Stimulated activated CD8-positive, alpha-beta memory T cell treated with anti-CD3 and anti-CD28 coated beads, Interleukin-7, amount 100 ng/mL, for 24 hours (primary cell): ENCODE measurements at places on chromosomes 4 and X.

DNA sequence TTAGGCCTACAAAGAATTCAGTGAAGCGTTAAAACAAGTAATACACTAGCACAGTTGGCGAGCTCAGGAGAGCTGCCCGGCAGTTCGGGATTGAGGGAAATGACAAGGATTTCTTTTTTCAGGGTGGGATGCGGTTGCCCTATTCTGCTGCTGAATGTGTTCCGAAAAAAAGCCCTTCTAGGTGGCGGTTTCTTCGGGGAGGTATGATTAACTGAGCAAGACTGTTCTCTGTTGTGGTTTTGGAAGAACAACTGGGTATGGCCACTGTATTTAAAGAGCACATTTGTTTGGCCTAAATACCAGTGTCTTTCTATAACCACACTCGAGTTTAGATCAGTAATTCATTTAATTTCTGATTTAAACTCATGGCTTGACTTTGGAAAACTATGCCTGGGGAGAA is 459.7 kb upstream of the FAT1 start:
- DNase-seq, result no peak

- no peak for DNase-seq
Measured at GRCh38 chr4:75717408-75717807, 7.0 kb upstream of the USO1 start.

DNA sequence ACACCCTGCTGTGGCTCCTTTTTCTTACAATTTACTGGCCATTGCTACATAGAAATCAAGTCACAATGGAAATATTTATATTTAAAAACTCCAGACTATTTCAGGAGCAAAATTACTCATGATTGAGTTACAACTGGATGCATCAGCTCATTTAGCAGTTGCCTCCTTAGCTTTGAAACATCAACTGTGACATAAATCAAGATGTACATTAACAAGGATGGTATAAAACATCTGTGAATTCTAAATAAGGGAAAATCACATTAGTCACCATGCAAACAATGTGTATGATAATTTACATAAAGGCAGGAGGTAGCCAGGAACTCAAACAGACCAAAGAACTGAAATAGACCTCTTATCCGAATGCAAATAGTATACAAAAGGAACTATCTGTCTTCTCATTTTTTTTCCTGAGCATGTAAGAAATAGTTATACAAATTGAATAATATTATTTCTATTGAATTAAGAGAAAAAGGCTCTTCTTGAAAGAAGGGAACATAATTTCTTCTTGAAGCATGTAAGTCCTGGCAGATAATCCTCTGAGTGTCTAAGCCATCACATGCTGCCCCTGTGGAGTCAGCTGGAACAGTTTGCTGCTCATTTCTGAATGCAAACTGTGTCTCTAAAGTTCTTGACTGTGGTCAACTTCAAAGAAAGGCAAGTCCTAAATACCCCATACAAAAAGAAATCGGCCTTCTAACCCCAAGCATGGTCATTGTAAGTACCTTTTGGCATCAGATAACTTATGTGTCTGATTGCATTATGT is 151.2 kb downstream of the NAA11 start:
- DNase-seq, result no peak

- DNase-seq, result no peak
Measured at GRCh38 chr4:48149827-48150370, 15.8 kb upstream of the TXK start.

- DNase-seq, result no peak
Measured at GRCh38 chrX:115462406-115462805, 98.6 kb upstream of the PLS3 start.

DNA sequence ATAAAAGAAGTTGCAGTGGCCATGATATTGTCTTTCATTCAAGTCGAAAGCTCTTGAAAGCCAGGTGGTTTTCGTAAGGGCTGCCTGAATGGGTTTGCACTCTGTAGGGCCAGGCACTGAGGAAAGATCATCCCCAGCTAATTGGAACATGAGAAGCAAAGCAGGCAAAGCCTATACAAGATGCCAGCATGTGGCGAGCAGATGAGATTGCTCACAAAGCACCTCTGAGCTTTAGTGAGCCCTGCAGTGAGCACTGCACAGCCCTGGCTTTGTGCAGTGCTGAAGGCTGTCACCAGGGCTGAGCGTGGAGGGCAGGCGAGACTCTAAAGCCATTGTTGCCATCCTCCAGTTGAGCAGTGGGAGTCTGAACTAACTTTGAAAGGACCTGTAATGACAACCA is 53.8 kb downstream of the HADH start:
- DNase-seq, result no peak

GRCh38 chrX:12867685-12868084 is 813 bp downstream of the TLR7 start:
- no peak for DNase-seq

- DNase-seq, result no peak
Measured at GRCh38 chrX:119495734-119496726, 27.8 kb downstream of the SLC25A5 start.

DNA sequence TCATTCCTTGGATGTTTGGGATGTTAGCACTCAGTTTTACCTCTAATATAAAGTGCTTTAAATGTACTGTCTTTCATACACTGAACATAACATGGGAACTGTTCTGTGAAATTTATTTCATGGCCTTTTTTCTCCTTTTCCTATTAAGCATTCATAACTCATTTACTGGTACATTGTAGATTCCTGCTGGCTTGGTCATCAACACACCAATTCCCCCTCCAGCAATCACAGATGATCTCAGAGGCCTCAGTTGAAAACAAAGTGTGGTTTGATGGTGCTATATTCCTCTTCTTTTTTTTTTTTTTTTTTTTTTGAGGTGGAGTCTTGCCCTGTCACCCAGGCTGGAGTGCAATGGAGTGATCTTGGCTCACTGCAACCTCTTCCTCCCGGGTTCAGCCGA is 61.9 kb upstream of the FAM47B start:
- DNase-seq, result no peak

- no peak for DNase-seq
Measured at GRCh38 chr4:153471698-153472093, 5.5 kb downstream of the TMEM131L start.

DNA sequence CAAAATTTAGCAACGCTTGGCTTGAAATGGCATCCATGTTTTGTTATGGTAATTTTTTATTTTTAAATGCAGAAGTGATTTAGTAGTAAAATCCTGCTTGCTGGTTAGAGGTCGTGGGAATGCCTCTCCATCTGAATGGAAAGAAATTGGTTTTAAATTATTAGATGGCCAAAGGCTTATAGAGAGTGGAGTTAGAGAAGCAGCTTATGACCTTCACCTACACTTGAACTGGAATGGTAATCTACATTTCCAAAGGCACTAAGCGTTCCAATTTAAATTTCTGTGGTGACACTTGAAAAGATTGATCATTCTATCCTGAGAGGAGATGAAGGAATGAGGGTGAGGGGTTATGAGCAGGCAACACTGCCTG is 280.7 kb downstream of the RAPGEF2 start:
- DNase-seq, result no peak

GRCh38 chrX:104877504-104877903 is 311.5 kb downstream of the IL1RAPL2 start:
- no peak for DNase-seq

- DNase-seq, result no peak
Measured at GRCh38 chr4:82954212-82954611, 53.7 kb downstream of the THAP9 start.

GRCh38 chr4:76246025-76246424 is 5.5 kb upstream of the FAM47E start:
- DNase-seq, result no peak

GRCh38 chr4:23773884-23774636 is 115.8 kb downstream of the PPARGC1A start:
- DNase-seq, result no peak

GRCh38 chr4:4437798-4438470 is 51.0 kb downstream of the NSG1 start:
- DNase-seq, result no peak

DNA sequence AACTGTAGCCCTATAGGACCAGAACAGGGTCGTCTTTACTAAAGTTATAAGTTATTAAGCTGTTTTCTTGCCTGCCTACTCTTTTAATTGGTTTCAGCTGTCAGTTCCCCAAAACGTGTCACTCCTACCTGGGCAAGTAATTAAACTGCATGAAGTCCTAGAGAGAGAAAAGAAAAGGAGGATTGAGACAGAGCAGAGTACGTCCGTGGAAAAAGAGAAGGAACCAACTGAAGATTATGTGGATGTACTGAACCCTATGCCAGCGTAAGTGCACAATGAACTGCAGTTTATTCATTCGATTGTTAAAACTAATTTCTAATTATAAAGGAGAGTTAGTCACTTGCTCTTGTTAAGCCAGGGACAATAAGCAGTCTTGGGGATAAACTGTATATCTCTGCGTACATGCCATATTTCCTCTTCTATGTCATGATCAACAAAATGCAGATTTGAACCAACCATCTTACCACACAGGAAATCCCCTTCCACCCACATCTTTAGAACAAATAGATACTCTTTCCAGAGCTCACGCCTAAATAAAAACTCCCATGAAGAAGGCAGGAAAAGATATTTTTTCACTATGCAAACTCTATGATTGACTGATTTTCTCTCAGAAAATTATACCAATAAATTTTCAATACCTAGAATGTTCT is 22.8 kb downstream of the STAP1 start:
- no peak for DNase-seq

DNA sequence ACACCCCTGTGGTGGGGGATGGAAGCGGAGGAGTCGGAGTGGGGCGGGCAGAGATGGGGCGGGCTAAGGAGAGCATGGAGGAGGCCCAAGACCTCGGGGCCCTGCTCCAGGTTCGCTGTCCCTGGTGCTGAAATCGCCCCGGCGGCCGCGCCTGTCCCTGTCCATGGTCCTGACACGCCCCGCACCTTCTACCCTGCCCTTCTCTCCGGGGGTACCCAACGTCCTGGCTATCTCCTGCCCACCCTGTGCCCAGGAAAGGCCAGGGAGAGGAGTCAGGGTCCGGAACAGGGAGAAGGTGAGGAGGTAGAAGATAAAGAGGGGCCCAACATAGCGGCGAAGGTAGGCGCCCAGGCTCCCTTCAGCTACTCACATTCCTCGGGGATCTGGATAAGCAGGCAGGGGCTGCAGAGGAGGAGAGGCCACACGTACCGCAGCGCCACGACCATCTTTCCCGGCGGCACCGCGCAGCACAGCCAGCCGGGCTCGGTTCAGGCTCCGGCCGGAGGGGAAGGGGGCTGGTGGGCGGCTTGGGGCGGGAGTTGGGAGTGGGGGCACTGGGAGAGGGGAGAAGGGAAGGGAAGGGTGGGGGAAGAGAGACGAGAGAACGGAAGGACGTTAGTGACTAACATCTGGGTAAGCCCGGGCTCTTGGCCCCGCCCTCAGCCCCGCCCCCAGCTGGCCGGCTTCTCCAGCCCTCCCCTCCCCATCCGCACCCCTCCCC is 10.4 kb downstream of the L1CAM start:
- peak; percentile 37 for DNase-seq

GRCh38 chr4:54359919-54360650 is 131.0 kb downstream of the PDGFRA start:
- no peak for DNase-seq

DNA sequence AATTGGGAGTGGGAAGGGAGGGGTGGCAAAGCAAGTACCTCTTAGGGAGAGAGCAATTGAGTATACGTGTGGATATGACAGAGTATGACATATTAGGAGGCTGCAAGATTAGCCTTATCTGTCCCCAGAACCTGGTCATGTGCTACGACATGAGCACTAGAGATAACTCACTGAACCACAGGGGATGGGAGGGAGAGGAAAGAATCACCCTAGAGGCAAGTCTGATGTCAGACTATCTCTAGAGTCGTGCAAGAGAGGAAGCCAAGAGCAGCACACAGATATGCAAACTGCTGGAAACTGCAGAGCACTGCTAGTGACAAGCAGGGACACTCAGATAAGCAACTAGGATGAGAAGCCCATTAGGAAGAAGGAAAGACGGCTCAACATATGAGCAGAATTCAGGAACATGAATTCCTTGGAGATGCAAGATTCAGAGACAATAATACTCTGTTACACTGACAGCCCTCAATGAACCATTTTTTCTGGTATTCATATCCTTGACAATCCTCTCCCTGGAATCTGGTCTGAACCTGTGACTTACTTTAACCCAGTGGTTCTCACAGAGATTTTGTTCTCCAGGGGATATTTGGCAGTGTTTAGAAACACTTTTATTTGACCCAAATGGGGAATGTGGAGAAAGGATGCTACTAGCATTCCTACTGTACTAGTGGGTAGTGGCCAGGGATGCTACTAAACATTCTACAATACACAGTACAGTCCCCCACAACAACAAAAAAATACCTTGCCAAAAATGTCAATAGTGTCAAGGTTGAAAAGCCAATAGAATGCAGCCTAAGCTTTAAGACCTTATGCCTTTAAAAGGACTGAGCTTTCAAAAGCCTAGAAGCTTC is 84.0 kb upstream of the BMP2K start:
- DNase-seq, result no peak

GRCh38 chrX:48487362-48487798 is 11.4 kb downstream of the FTSJ1 start:
- no peak for DNase-seq

DNA sequence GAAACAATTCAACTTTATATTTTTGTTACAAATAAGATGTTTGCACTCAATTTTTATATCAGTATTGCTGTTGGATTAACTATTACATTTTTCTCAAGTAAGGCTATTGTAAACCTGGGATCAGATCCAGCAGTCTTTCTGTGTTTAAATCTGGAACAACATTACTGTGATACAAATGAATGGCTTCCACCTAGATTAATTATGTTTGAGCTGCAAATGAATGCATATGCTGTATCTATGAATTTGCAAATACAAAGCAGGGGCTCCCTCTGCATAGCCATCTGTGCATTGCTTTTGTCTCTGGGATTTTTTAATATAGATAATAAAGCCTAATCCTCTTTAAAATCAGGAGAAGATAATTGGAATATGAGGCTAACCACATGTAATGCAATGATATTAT is 69.8 kb upstream of the NEIL3 start:
- DNase-seq, result no peak

- DNase-seq, result no peak
Measured at GRCh38 chrX:1781766-1782165, 166.9 kb downstream of the ASMT start.

DNA sequence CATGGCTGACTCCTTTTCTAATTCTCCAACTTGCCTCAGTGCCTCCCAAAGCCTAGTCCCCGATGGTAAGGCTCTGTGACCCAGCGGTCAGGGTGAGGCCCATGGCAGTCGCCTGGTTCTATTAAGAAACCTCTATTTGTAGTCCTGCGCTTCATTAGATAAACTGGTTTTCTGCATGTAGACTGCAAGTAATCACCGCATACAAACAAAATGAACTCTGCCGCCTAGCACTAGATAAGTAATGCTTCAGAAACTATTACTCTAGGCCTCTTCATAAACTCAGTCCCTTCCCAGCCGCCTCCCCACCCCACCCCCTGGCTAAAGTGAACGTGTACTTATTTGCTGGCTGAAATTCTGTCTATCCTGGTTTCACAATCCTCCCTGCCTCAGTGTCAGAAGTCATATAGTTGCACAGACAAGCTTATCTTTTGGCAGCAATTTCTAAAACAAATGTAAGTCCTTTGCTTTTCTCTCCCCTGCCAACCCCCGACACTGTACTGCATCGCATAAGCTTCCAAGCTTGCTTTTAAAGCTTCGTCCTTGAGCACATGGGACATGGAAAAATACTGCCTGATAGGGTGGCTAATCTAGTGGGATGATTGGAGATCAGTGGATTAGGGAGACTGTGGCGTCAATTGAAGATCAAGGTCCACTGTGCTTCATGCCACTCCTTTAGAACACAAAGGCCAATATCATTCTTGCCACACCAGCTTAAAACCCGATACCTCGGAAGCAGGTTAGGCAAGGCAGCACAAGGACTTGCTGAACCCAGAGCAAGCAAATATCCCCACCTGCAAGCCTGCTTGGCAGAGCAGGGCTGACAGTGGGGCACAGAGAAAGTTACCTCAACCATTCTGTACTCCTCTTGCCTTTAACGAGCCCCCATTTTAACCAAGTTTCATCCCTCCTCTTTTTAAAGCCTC is 125.8 kb downstream of the IRF2 start:
- no peak for DNase-seq

GRCh38 chr4:21887481-21887880 is 61.1 kb downstream of the KCNIP4 start:
- no peak for DNase-seq
